ENCODE measurements at places on chromosomes 2 and 18.

DNA sequence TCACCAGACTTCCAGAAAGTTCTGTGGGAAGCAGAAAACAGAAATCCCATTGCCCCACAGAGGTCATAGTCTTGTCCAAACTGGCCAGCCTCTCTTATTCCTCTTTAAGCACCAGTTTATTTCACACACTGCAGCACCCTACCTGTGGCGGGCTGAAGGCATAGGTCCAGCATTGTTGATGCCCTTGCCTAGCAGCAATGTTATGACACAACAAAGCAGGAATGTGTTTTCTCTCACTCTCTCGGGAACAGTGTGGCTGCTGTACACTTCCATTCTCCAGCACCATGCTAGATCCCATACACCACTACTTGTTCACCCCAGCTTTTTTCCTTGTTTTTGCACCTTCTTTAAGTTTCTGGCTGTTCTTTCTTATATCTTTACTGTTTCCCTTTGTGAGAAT is 181.6 kb downstream of the DNAH6 start:
- no peak for DNase-seq

GRCh38 chr18:78180741-78181140 is 798.9 kb upstream of the SALL3 start:
- no peak for DNase-seq

DNA sequence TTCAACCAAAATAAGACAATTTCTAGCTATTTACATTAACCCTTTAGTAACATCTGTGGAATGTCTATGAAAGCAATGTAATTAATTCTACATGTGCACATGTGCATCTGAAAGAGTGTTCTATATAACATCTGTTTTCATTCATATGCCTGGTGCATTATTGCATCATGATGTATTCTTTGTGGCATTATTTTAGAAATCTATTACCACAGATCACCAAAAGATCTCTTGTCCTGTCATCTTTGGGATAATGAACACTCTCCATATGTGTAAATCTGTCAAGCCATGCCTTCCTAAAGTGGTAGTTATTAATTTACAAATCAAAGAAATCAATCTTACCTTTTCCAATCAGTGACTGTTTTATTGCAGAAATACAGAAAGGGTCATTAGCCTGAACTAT is 86.9 kb downstream of the TRIB2 start:
- DNase-seq = no peak

DNA sequence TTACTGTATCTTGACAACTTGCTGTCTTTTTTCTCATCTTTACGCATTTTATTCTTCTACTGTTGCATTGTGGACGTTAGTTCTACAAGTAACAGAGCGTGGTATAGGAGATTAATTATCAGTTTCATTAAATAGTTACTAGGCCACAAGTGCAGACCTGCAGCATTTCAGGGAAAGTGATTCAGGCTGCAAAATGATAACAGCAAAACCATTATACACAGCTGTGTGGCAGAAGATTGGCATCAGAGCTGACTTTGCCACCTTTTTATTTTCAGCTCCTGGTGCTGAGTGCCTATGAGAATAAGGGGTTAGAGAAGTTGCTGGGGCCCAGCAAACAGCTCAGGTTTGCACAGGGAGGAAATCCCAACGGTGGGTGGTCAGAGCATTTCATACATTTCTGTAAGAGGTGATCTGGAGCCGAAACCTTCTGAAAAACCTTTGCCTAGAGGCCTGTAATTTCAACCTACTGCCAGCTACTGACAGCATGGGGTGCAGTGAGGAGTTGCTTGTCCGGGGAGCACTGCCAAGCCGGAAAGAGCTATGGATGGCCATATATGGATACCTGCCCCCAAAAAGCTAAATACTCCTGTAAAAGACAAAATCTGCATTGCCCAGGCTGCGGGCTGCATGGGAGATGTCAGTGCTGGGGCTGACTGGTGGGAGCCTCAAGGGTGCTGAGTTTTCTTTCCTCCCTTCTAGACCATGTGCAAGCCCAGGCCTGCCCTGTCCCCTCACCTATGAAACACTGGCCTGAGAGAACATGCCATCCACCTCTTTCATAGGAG is 2.7 kb upstream of the CCBE1 start:
- no peak for DNase-seq

DNA sequence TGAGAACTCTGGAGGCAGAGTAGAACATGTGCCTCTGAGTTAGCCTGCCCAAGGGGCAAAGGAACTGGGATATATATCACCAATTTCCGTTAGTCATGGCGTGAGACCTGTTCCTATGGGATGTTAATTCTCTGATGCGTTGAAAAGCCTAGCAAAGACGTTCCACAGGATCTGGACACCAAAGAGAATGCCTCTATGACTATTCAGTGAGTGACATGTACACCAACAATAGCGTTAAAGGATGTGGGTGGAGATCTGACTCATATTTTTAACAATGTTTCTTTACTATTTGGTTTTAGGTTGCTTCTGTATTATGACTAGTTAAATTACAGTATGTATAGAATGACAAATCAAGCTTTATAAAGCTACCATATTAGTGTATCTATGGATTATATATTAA is 320.9 kb upstream of the MC4R start:
- no peak for DNase-seq
